ENCODE measurements at places on chromosomes 7 and 10.

DNA sequence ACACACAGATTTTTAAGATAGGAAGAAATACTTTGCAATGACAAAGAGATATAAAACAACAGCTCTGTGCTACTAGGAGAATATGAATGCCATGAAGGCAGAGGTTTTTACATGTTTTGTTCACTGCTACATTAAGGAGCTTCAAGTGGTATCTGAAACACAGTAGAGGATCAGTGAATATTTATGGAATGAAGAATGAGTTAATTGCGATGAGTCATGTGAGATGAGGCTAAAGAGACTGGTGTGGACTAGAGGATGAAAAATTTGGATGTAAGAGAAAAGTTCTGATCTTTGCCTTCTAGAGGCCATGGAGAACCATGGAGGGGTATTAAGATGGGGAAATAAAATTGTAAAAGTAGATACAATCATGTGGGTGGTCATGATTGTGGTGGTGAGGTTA, 434.2 kb downstream of the PHTF2 start:
- no peak for DNase-seq

DNA sequence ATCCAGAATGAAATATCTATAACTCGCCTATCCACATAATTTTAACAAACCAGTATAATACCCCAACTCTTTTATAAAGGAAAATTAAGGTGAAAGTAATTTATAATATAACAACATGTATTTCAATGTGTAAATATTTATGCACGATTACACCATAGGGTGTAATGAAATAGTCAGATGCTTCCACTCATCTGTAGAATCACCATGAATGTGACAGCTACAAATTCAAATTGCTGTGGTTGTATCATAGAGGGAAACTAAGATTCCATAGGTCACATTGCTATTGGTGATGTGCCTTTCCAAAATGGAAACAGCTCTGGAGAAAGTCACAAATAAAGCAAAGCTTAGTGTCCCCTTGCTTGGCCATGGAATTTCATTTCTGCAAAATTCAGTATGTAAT, 95.7 kb downstream of the CPED1 start:
- no peak for DNase-seq

DNA sequence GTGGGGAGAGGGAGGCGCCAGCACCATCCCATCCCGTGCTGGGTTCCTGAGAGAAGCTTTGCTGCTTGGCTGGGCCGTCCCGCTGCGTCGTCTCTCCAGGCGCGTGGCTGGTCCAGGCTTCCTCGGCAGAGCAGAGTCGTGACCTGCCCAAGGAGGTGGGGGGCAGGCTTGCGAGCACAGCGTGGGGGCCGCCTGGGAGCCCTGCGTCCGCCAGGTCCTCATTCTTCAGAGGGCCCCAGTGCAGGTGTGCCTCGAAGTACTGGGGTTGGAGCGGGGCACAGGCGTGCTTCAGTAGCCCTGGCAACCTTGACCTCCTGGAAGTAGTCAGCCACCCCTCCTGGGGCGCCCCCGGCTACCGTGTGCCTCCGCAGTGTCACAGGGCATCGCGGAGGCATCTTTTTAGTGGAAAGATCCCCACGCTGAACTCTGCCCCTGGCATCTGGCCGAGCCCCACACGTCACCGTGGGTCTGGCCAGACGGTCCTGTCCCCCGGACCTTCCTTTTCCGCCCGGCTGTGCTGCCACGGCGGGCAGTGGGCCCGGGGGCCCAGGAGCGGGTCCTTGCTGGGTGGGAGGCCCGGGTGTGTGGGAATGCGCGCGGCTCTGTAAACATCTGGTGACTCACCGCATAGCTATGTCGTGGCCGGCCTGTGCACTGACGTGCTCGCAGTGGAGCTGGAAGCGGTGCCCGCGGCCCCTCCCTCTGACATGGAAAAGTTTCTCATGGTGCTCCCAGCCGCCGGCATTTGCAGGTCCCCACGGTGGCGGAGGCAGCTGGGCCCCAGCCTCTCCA, 6.4 kb downstream of the MAFK start:
- no peak for DNase-seq

DNA sequence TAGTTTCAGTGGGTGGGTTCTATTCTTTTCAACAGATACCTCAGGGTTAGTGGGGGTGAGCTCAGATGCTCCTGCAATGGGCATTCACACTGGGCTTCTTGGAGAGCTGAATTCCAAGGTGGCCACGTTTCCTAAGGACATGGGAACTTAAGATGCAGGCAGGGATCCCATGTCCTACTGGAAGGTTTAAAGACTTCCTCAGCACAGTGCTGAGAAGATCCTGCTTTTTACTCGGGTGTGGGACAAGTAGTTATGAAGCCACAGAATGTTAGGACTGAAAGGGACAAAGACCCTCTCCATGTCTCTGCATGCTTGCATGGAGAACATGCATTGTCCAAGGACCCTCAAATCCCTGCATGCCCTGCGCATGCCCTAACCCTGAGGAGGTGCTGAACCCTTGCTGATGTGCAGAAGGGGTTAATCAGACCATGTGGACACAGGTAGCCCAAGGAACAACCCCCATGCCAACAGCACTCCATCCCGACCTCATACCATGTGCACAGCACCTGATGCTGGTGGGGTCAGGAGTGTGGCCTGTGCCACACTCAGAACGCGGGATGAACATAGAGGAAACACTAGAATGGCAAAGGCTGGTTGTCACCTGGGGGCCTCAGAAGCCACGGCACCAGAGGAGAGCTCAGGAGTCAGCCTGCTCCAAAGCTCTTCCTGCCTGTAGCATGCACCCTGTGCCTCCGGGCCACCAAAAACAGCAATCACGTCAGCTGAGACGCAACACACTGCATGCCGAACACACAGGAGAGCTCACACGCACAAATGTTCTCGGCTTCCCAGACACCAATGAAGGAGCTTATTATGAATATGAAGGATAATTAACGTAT, 15.2 kb downstream of the IL2RA start:
- no peak for DNase-seq

GRCh38 chr10:132556994-132557441, 19.4 kb downstream of the INPP5A start:
- DNase-seq = no peak

DNA sequence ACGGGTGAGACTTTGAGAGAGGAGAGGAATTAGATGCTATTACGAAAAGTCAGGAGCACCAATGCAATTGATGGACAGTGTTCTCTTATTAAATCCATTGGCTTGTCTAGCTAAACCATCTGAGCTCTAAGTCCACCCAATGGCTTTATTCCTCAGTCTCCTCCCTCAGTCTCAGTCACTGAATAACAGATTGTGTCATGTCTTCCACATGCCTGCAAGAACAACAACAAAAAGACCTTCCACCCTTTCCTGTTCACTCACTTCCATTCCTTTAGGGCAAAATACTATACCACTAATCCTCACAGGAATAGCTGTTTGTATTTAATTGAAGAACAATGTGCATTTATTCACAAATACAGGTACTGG, 154.8 kb upstream of the LAMB4 start:
- DNase-seq = no peak

DNA sequence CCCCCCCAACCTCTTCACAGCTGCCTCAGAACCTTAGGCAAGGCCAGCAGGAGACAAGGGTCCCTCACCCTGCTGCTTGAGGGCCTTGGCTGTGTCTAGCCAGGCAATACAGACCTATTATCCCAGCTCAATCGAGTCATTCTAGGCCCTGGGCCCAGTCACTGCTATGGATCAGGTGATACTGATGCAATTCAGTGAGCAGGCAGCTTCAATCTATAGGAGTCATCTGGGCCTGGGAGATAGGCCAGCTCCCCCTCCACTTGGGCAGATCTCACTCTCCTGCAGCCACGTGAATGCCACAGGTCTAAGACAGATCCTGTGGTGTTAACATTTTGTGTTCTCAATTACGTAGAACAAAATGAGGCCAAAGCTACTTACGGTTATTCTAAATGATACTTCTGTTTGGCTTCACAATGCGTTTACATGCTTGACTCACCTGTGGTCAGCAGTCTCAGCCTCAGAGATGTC, 68.0 kb upstream of the LRRC4 start:
- DNase-seq = no peak

GRCh38 chr10:103215601-103216000, 22.5 kb upstream of the NT5C2 start:
- DNase-seq = no peak

- no peak for DNase-seq
Observed at GRCh38 chr10:133088179-133088955, 643 bp downstream of the ADGRA1 start.

GRCh38 chr7:16644636-16645592, 640 bp downstream of the ANKMY2 start:
- DNase-seq = peak; percentile 52

- no peak for DNase-seq
Observed at GRCh38 chr10:3140280-3140679, 32.3 kb downstream of the PITRM1 start.

DNA sequence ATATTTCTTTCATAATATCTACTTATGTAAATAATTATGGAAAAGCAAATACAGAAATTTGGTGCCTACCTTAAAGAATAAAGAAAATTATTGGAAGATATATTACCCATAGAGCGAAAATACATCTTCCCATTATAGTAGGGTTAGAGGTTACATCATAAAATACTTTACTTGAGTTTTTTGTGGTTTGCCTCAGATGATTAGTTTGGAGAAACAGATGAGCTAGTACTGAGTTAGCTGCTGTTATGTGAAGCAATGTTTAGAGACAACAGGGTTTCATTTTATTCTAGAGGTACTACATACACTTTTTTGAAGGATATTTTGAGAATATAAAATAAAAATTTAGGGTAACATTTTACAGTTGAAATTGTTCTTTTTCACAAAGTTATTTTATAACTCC, 2.9 kb upstream of the MLLT10 start:
- no peak for DNase-seq

- no peak for DNase-seq
Observed at GRCh38 chr10:21927631-21928353, 75.7 kb downstream of the DNAJC1 start.

GRCh38 chr10:65528986-65529385, 1396.8 kb upstream of the LRRTM3 start:
- DNase-seq = no peak

DNA sequence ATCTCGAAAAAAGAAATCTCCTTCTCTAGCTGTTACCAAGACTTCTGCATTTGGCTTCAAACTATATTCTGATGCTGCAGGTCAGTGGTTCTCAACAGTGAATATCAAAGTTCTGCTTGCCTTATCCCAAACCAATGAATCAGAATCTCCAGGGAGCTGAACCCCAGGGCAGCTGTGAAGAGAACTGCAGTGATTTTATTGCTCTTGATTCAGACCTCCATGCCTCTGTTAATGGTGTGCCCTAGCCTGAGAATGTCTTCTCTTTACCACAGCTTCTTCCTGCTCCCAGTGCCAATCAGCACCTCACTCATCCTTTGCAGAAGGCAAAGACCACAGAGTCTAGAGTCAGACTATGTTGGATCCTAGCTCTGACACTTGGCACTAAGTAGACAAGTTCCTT, 46.2 kb upstream of the MRLN start:
- DNase-seq = no peak

GRCh38 chr7:154837622-154838021, 165.3 kb downstream of the PAXIP1 start:
- no peak for DNase-seq

DNA sequence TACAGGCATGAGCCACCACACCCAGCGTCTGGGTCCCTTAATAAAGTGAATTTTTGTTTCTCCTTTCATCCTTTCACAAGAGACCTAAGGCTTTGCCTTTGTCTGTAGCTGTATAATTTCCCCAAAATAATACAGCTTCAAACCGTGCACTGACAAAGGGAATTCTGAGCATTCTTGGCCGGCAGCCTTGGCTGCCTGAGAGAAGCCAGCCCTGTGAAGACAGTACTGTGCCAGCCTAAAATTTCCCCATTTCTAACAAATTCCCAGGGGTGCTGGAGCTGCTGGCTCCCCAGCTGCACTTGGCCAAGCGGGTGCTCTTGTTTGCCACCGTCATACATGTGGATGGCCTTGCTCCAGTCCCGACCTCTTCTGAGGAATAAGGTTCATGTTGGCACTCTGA, 106.2 kb downstream of the ZMYND11 start:
- no peak for DNase-seq

DNA sequence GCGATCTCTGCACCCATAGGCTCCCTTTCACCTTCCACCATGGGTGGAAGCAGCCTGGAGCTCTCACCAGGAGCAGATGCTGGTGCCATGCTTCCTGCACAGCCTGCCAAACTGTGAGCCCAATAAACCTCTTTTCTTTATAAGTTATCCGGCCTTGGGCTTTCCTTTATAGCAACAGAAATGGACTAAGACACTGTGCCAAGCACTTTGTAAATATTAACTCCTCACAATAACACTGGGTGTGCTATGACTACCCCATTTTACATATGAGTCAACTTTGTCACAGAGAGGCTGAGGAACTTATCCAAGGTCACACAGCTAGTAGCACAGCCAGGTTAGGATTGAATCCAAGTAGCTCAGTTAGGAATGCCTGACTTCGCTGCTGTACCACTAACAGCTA, 79.7 kb upstream of the KCNMA1 start:
- DNase-seq = no peak

DNA sequence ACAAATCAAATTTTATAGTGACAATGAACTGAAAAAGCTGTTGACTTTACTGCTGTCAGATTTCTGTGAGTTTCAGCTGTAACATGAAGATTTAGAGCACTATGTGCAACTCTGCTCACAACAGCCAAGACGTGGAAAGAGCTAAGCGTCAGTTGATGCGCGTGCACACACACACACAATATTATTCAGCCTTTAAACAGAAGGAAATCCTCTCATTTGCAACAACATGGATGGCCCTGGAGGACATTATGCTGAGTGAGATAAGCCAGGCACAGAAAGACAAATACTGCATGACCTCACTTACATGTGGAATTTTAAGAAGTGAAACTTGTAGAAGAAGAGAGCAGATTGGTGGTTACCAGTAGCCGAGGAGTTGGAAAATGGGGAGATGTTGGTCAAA, 82.8 kb upstream of the FRMD4A start:
- DNase-seq = no peak
